CD4-positive, alpha-beta T cell treated with Interferon gamma for 1 hour (primary cell): ENCODE measurements at places on chromosomes 6 and 20.

DNA sequence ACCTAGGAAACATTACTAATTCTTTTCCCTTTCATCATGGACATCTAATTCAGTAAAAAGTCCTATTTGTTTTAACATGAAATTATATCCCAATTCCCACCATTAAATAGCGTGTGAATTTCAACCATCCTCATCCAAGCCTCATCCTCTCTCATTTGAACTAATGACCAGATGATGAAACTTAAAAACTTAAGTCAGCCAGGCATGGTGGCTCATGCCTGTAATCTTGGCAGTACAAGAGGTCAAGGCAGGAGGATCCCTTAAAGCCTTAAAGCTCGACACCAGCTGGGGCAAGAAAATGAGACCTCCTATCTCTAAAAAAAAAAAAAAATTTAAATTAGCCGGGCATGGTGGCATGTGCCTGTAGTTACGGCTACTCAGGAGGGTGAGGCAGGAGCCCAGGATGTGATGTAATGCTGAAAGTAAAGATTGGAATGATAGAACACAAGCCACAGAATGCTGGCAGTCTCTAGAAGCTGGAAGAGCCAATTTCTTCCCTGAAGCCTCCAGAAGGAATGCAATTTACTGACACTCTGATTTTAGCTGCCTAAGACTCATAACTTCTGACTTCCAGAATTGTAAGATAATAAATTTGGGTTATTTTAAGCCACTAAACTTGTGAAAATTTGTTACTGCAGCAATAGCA lies 27.1 kb upstream of the HAO1 start:
- no peak for DNase-seq

DNA sequence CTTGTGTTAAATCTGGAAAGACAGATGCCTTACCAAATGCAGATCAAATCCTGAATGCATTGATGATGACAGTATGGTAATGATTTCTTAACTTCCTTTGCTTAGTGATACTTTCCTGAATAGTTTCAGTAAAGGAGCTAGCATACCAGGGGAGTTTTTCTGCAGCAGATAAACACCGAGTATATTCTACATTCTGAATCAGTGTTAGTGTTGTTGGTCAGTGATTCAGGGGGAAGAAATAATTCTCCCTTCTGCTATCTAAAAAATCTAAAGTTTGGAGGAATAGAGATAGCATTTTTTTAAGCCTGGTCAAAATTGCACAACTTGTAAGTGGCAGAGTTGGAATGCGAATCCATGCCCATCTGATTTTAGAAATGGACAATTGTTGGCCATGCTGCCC lies 512.2 kb upstream of the MARCKS start:
- no peak for DNase-seq

- DNase-seq: no peak
Measured at GRCh38 chr6:7649037-7649810, 59.2 kb downstream of the SNRNP48 start.

GRCh38 chr6:152736687-152737273 lies 13.8 kb upstream of the VIP start:
- DNase-seq: no peak

DNA sequence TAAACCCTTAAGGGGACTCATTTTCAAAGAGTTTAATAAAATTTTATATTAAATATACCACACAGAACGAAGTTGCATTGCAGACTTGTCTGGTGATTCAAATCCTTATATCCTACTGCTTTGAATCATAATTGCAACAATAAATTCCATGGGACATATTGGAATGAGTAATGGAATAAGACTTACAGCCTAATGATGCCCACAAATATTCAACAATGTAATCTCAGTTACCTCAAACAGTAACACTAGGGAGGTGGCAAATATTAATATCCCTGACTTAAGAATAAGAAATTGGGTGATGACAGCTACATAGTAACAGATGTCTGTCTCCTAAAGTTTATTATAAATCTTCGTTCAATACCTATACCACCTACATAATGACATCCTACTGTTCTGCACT lies 52.6 kb downstream of the BMP5 start:
- no peak for DNase-seq

GRCh38 chr6:105080279-105080678 lies 99.5 kb downstream of the POPDC3 start:
- no peak for DNase-seq

GRCh38 chr6:138769102-138769676 lies 4.4 kb upstream of the CCDC28A start:
- DNase-seq: no peak

- no peak for DNase-seq
Measured at GRCh38 chr6:149935668-149936067, 6.1 kb upstream of the ULBP2 start.

DNA sequence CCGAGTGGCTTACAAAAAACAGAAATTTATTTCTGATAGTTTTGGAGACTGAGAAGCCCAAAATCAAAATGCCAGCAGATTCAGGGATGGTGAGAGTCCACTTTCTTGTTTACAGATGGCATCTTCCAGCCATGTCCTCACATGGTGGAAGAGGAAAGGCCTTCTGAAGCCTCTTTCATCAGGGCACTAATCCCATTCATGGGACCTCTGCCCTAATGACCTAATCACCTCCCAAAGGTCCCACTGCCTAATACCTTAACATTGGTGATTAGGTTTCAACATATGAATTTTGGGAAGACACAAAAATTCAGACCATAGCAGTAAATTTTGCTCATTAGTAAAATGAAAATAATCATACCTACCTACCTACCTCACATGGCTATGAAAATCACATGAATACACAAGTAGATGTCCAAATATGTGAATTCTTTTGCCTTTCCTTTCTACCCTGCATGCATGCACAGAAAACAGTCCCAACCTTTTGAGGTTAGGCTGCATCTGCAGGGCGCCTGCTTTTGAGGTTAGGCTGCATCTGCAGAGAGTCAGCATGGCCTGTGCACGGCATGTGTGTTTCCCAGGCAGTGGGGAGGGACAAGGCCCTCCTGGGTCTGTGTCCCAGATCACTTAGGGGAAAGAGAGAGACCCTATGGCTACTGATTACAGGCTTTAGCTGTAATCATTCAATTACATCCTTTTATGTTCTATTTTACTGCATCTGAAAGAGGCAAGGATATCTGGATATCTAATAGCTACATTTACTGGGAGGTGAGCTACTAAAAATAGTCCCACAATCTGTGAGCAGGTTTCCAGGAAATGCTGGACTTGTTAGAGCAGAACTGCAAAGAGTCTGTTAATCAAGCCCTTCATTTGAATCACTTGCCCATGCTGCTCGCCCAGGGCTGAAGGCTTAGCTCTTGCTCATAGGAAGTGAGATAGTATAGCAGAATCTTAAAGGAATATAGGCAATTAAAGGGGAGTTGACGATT lies 497.7 kb upstream of the MARCKS start:
- no peak for DNase-seq

GRCh38 chr6:136030131-136030530 lies 178.6 kb downstream of the PDE7B start:
- DNase-seq: no peak

DNA sequence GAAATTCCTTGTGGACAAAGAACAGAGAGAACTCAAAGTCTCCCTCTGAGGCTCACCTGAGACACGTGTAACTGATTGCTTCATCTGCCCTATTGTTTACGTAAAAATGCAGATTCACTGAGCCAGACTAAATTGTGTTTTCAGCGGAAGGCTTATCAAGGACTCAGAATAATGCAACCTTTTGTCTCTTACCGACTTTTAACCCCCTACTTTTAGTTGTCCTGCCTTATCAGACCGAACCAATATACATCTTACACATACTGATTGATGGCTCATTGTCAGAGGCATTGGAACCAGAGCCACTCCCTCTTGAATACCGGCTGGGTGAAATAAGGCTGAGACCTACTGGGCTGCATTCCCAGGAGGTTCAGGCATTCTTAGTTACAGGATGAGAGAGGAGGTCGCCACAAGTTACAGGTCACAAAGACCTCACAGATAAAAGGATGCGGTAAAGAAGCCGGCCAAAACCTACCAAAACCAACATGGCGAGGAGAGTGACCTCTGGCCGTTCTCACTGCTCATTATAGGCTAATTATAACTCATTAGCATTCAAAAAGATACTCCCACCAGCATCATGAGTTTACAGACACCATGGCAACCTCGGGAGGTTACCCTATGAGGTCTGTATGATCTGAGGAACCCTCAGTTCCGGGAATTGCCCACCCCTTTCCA lies 95.5 kb upstream of the ZNF184 start:
- DNase-seq: no peak

GRCh38 chr6:45988635-45989034 lies 27.0 kb downstream of the CLIC5 start:
- DNase-seq: no peak

GRCh38 chr6:47342824-47343223 lies 33.1 kb upstream of the TNFRSF21 start:
- no peak for DNase-seq

GRCh38 chr20:11726026-11726425 lies 191.7 kb upstream of the BTBD3 start:
- DNase-seq: no peak

DNA sequence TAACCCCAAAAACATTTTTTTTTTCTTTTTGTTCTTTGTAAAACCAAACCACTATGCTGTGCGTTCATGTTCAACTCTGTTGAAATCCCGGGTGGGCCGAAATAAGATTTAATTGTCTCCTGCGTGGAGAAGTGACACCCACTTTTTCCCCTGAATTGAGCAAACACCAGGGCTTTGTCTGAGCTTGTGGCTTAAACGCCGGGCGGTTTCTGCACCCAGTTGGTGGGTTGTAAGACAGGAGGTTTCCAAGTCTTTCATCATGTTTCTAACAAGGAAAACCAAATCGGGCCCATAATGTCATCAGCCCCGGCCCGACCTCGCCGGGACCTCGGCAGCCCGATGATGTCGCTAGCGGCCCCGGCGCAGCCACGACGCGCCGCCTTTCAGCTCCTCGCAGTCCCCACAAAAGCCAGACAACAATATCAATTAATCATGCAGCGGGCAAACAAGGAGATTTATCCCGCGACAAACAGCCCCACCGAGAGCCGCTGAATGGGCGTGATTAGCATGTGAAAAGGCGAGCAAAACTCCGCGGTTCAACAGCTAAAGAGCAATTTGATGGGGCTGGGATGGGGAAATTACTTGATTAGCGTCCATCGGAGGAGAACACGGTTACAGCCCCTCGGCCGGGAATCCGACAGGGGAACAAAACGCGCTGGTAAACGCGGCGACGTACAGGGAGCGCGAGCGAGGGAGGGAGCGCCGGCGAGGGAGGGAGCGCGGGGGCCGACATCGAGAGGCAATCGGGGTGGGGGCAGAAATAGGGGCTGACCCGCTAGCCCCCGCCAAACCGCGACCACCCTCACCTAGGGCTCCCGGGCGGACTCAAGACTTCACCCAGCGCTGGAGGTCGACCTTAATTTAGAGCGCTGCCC lies 5.3 kb downstream of the LINC00237 start:
- no peak for DNase-seq

- DNase-seq: no peak
Measured at GRCh38 chr6:39100358-39100757, 14.6 kb downstream of the SAYSD1 start.

DNA sequence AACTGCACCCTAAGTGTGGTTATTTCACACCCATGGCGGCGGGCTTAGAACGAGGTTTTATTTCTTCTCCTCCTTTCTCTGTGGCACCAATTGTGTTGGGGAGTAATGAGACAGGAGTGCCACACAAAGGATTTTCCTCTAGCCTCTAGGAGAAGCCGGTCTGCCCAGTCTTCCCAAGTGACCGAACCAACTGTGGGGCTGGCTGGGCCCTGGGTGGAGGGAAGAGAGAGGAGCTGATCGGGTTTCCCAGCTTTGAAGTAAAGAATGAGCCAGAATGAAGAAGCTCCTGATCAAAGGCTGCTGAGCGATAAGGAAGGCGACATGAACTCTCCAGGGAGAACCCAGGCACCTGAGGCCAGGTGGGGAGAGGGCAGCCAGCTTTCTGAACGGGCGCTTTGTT lies 616.0 kb upstream of the BTBD3 start:
- DNase-seq: no peak

DNA sequence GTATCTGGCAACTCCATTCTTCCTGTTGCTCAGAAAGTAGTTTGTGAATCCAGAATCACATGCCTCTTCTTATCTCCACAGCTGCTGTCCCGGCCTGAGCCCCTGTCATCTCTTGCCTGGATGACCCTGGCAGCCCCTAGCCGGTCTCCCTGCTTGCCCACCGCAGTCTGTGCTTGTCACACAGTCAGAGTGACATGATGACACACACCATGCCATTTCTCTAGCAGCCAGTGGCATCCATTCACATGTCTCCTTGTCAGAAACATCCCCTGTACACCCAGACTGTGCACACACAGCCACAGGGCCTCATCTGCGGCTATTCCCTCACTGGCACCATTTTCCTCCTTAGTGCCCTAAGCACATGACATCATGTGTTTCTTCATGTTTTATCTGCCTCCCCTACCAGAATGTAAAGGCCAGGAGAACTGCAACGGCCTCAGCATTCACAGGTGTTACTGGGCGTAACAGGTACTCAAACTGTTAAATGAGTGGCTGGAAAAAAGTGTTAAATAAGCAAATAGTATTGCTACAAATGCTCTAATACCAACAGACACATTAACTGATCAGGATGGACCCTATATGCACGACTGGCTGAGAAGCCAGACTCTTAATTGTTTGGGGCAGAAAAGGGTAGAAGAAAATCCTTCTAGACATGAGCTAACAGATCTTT lies 9.6 kb downstream of the ABHD12 start:
- DNase-seq: no peak

DNA sequence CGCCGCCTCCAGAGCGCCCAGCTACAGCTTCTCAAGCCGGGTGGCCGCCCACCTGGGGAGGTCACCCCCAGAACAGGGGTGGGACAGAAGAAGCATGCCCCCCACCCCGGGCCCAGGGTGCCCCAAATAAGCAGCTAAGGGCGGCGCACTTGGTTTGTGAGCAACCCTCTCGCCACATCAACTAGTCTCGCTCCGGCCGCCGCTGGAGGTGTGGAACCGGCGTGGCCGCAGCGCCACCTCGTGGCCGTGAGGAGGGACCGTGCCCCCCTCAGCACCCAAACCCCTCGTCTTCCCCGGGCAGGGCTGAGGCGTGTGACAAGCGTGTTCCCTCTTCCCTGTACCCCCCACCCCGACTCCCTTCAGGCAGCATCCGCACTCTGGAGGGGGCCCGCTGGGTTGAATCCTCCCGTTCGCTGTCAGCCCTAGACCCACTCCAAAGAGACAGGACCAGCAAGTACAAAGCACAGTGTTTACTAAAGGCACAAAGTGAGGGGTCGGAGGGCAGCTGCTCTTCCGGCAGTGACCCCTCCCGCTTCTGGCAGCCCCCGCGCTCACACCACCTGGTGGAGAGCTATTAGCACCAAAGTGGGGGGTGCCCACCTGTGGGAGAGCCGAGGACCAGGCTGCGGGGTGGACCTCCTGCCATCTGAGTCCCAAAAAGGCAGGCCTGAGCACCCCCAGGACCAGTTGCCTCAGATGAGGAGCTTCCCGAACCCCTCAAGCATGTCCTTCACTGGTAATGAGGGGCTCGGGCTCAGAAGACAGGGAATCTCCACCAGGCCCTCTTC lies 45.4 kb downstream of the MDFI start:
- peak; percentile 76 for DNase-seq

- DNase-seq: no peak
Measured at GRCh38 chr6:15539722-15540270, 123.0 kb downstream of the DTNBP1 start.

- no peak for DNase-seq
Measured at GRCh38 chr6:6080975-6081374, 74.2 kb upstream of the NRN1 start.
